Esophagus squamous epithelium (tissue), 5 donors: ENCODE measurements at places on chromosomes 5 and 9.

DNA sequence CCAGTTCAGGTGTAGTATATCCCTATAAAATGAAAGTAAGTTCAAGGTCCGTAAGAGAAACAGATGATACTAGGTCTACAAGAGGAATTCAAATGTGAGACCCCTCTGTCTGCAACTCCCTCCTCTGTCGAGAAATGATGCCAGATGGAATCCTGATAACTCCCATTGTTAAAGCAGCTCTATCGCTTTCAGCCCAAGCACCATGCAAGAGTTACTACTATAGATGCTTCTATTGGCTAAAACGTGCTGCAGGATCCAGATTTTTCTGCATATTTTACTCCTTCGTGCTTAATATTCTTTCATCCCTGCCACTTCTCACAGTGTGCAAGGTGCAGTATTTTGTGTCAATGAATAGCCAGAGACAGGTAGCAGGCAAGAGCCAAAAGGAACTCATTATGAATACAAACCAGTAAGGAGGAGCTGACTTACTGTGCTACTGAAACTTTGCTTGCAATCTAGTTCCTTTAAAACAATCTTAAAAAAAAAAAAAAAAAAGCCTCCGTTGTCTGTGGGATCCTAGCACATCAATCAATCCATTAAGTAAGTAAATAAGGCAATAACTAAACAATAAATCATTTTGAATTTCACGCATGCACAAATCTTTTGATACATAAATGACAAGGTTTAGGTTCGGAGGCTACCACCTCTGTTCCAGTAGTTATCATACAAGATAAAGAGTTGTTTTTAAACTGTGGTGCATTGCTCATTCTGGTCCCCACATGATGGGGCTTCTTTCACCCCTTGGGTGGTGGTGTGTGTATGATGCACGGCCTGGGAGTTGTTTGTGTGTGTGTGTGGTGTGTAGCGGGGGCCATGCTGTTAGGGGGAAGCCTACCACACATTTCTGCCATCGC, 151.1 kb upstream of the MPDZ start:
- no peak for DNase-seq

- no peak for DNase-seq
These were observed 8.9 kb downstream of the OTP start for GRCh38 chr5:77629509-77630113.

DNA sequence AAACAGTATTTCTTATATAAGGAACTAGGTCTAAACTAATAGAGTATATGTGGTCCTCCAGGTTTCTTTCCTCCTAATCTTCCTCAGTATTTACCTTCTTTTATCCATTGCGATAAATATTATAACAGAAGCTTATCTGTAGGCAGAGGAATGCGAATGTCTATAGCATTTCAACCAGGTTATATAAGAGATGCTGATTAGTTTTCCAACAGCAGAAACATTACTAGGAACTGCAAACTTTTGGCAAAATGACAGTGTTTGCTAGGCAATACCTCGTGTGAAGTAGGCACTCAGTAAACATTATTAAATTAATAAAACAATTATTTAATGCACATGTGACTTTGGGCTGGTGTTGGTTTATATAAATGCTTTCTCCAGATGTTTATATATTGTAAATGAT, 206.5 kb downstream of the GABRB2 start:
- DNase-seq = no peak

- DNase-seq = no peak
These were observed 7.5 kb upstream of the IZUMO3 start for GRCh38 chr9:24553183-24553552.

GRCh38 chr9:126591922-126592321, 21.8 kb upstream of the LMX1B start:
- no peak for DNase-seq

- no peak for DNase-seq
These were observed 1.3 kb downstream of the KCNN2 start for GRCh38 chr5:114362977-114363761.

DNA sequence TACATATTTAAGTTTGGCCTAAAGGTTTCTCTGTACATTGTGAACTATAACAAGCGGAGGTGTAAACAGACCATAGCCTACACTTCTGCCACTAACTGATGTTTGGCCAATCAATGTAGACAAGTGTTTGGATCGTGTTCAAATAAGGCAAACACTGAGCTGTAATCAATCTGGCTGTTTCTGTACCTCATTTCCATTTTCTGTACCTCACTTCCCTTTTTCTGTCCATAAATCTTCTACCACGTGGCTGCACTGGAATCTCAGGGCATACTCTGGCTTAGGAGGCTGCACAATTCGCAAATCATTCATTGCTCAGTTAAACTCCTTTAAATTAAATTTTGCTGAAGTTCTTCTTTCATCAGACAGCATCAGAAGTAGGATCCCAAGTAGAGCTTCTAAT, 140.9 kb downstream of the SLC25A46 start:
- DNase-seq = no peak

- no peak for DNase-seq
These were observed 124.1 kb upstream of the STC2 start for GRCh38 chr5:173452119-173452905.

DNA sequence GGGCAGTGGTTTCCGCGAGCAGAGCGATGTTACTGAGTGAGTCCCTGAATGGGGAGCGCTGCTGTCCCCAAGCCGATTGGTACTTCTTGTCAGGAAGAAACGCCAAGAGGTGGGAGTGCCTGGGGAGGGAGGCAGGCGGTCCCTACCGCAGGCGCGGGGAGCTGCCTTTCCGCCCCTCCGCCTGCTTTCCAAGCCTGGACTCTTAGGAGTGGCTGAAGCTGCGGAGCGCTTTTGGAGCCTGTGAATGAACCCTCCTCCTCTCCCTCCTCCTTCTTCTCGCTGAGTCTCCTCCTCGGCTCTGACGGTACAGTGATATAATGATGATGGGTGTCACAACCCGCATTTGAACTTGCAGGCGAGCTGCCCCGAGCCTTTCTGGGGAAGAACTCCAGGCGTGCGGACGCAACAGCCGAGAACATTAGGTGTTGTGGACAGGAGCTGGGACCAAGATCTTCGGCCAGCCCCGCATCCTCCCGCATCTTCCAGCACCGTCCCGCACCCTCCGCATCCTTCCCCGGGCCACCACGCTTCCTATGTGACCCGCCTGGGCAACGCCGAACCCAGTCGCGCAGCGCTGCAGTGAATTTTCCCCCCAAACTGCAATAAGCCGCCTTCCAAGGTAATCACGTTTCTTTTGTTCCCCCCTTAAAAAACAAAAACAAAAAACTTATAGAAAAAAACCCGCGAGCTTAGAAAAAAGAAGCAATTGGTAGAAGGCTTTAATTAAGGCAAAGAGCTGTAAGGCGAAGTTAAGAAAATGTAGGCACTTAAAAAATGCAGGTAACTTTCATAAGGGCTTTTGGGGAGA, at the start of gene VCAN:
TSS of gene VCAN (plus strand) at position 340 of the 808 bp plus-strand sequence. CDS start 11,775 bp downstream, outside the sequence.
- no peak for DNase-seq

DNA sequence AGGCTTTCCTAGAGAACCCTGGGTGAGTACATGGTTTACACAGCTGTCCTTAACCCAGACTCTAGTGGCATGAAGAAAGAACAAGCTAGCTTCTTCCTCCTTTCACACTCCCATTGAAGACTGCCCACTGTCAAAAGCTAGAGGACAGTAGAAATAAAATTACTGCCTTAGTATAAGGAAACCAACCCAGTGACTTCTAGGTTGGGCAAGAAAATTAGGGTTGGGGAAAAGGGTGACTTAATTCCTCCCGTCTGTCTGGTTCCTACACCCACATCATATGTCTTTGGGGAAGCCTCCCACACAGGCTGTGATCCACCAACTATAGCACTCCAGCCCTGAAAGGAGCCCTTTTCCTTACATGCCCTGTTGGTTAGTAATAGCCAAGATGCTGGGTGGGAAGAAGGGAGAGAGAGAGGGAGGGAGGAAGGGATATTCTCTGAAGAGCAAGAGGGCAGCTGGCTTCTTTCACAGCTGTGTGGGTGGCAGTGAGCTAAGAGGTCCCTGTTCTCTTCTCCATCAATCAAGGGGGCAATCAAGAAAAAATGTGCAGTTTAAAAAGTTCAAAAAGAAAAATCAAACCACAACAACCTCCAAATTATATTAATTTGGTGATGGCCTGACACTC, 21.7 kb downstream of the HBEGF start:
- no peak for DNase-seq

GRCh38 chr5:68406767-68407241, 191.2 kb downstream of the PIK3R1 start:
- no peak for DNase-seq

DNA sequence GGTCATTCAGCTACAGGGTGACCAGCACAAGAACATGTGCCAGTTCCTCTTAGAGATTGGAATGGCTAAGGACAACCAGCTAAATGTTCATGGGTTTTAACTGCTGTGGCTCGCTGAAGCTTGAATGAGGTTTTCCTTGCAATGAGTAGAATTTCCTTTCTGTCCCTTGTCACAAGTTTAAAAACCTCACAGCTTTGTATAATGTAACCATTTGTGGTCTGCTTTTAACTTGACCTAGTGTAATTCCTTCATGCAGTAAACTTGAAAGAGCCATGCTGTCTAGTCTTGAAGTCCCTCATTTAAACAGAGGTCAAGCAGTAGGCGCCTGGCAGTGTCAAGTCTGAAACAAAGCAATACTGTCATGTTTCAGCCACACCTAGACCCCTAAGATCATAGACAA, 181.3 kb upstream of the DMRT1 start:
- no peak for DNase-seq

DNA sequence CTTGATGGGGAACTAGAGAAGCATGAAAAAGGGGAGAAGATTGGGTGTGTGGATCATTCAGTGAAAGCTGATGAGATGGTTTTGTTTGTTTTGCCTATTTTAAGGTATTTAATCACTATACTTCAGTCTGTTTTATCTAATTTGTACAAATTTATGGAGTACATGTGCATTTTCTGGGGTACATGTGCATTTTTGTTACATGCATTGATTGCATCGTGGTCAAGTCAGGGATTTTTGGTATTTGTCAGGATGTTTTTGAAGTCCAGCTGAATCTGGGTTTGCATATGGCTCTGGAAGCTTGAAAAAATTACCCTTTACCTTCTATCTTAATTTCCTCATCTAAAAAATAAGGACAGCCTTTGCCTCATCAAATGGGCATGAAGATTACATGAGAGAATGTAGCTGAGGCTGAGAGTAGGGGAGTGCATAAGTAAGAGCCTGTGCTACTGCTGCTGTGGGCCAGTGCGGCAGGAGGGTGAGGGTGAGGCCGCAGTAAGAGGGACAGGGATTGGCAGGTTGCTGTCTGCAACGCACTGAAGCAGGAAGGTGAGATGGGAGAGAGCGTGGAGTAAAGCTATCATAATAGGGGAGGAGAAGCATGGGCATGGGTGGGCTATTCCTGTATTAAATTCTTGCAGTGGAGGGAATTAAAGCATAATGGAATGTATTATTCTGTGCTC, 139.8 kb downstream of the NPR3 start:
- no peak for DNase-seq

GRCh38 chr5:73066466-73066865, 53.9 kb upstream of the TMEM171 start:
- DNase-seq = no peak

- DNase-seq = no peak
These were observed 577 bp upstream of the CCDC112 start for GRCh38 chr5:115297031-115297430.

DNA sequence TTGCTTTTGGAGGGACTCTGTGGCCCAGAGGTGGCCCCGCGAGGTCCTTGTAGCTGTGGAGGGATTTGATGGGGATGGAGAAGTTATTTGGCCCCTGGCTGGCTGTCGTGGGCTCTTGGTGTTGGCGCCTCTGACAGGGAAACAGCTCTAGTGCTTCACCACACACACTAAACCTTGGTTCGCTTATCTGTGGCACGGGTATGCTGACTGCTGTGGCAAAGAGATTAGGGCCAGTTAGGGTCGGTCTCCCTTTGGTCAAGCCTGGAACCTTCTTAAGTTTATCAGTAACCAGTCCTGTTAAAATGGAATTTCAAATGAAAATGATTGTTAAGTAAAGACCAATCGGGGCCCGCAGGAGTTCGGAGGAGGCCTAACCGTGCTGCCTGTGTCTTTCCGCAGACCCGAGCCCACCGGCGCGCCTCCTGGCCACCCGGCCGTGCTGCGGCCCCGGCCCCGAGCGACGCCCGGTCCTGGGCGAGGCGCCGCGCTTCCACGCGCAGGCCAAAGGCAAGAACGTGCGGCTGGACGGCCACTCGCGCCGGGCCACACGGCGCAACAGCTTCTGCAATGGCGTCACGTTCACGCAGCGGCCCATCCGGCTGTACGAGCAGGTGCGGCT, 28.4 kb downstream of the NEURL1B start:
- no peak for DNase-seq

- DNase-seq = no peak
These were observed 8.3 kb downstream of the C1QTNF3 start for GRCh38 chr5:34034534-34035327.

- no peak for DNase-seq
These were observed 138.9 kb downstream of the C9orf50 start for GRCh38 chr9:129481810-129482511.

- no peak for DNase-seq
These were observed 3.3 kb downstream of the AFAP1L1 start for GRCh38 chr5:149274939-149275338.

DNA sequence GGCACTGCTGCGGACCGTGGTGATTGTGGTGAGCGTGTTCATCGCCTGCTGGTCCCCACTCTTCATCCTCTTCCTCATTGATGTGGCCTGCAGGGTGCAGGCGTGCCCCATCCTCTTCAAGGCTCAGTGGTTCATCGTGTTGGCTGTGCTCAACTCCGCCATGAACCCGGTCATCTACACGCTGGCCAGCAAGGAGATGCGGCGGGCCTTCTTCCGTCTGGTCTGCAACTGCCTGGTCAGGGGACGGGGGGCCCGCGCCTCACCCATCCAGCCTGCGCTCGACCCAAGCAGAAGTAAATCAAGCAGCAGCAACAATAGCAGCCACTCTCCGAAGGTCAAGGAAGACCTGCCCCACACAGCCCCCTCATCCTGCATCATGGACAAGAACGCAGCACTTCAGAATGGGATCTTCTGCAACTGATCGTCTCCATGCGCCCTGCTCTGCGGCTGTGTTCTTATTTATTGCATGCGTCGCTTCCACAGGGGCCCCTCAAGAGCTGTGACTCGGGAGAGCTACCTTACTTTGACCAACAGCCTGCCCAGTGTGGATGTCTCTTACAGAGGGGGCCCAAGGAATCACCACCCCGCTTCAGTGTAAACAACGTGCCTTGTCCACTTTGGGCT, 10.8 kb downstream of the S1PR3 start:
- no peak for DNase-seq

DNA sequence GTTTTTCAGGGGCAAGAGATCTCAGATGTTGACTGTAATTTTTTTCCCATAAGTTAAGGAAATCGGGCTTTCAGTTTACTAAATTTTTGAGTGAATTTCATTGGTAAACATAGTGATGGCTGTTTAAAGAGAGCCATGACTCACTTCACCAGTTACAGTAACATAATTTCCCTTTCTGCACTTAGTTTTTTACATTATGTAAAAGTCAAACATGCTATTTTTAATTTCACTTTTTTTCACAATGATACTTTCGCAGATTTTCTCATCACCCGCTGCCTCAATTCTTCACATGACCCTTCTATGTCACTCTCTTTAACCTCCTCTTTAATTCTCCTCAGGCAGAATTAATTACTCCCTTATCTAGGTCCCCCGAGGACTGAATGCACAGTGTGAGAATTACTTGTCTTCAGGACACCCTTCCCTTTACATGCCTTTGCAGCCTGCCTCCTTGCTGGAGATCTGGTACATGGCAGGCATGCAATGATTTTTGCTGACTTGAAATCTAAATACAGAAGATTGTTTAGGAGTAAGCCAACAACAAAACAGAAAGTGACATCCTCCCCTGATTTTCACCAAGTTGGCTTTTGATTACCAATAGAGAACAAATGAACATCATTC, 217.5 kb upstream of the S1PR3 start:
- no peak for DNase-seq
